ENCODE measurements at places on chromosomes 4 and X.

GRCh38 chr4:23654791-23655190 is 235.1 kb downstream of the PPARGC1A start:
- DNase-seq, result no peak

- no peak for DNase-seq
These were observed 84.0 kb upstream of the GRPR start for GRCh38 chrX:16039363-16039762.

GRCh38 chr4:772118-772517 is 53.8 kb downstream of the CPLX1 start:
- DNase-seq, result no peak

DNA sequence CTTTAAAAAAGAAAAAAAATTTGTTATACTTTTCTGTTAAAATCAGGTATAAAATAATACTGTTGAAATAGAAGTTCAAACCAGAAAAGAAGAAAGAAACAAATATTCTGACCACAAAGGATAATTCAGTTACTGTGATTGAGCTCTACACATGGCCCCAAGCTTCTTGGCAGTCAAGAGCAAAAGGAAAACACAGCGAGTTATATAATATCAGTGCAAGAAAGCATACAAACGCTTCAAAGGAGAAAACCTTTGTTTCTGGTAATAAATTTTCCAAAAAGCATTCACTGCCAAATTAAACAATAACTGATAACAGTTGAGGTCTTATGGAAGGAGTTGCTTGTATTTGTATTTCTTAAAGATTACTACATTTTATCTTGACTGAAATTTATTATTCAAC is 40.5 kb upstream of the EDNRA start:
- no peak for DNase-seq

GRCh38 chr4:154406018-154406795 is 85.4 kb downstream of the DCHS2 start:
- DNase-seq, result no peak

GRCh38 chrX:68570598-68570997 is 71.7 kb downstream of the YIPF6 start:
- DNase-seq, result no peak

GRCh38 chr4:6929812-6930464 is 20.3 kb downstream of the TBC1D14 start:
- no peak for DNase-seq

GRCh38 chrX:140602140-140602539 is 97.3 kb upstream of the SOX3 start:
- DNase-seq, result no peak

DNA sequence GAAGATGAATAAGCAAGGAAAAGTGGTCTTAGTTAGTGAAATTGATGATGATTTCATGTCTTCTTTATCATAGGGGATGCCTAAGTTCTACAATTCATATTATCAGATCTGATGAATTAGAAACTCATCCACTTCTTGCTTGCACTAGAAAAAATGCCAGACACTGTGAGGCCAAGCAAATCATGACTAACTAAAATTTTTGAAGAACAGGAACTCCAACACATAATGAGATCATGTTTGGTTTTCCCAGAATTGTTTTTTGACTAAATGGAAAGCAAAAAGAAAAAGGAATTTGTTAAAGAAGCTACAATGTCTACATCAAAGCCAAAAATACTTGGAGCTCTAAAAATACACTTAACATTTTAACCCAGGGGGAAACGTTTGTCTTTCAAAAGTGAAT is 120.4 kb downstream of the ARSF start:
- no peak for DNase-seq

GRCh38 chr4:74671080-74671698 is 123.1 kb downstream of the BTC start:
- no peak for DNase-seq

GRCh38 chrX:110944751-110945675 is 149.4 kb upstream of the CHRDL1 start:
- no peak for DNase-seq

GRCh38 chrX:41406201-41406600 is 40.9 kb upstream of the NYX start:
- no peak for DNase-seq

- no peak for DNase-seq
These were observed 47.6 kb downstream of the THOC2 start for GRCh38 chrX:123685232-123685631.

- no peak for DNase-seq
These were observed 49.2 kb upstream of the MND1 start for GRCh38 chr4:153295131-153295755.

- no peak for DNase-seq
These were observed 229.9 kb upstream of the CPEB2 start for GRCh38 chr4:14772388-14772787.

- no peak for DNase-seq
These were observed 13.5 kb upstream of the GEMIN8 start for GRCh38 chrX:14043209-14043608.

GRCh38 chr4:14652522-14652921 is 349.8 kb upstream of the CPEB2 start:
- DNase-seq, result no peak

- DNase-seq, result no peak
These were observed 110.3 kb upstream of the MAP3K15 start for GRCh38 chrX:19625612-19626011.

DNA sequence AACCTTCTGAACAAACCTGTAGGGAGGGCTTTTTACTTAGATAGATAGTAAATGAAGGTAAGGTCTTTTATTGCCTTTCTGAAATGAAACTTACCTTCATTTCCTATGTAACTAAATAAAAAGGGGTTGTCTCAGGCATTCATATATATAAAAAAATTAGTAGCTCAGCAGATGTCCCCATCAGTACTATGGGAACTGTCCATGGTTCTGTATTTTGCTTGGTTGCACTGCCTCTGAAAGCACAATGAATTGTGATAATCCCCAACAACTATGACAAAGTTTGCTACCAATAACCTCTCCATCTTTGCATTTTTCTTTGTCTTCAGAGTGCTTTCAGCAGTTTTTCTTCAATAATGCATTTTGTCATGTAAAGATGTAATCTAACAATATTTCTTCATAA is 222.4 kb downstream of the SLIT2 start:
- peak; percentile 20 for DNase-seq

GRCh38 chr4:76610751-76611547 is 175.9 kb downstream of the SHROOM3 start:
- DNase-seq, result no peak

GRCh38 chrX:66046612-66047235 is 6.8 kb upstream of the VSIG4 start:
- DNase-seq, result no peak

DNA sequence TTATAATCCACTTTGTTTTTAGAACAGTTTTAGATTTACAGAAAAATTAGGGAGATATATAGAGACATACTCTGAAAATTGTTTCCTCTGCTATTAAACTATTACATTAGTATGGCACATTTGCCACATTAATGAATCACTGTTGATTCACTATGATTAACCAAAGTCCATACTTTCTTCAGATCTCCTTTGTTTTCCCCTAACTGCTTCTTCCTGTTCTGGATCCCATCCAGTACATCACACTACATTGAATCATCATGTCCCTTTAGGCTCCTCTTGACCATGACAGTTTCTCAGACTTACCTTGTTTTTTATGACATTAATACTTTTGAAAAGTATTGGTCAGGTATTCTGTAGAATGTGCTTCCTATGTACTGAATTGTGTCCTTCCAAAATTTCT is 109.2 kb upstream of the EDNRA start:
- DNase-seq, result no peak

DNA sequence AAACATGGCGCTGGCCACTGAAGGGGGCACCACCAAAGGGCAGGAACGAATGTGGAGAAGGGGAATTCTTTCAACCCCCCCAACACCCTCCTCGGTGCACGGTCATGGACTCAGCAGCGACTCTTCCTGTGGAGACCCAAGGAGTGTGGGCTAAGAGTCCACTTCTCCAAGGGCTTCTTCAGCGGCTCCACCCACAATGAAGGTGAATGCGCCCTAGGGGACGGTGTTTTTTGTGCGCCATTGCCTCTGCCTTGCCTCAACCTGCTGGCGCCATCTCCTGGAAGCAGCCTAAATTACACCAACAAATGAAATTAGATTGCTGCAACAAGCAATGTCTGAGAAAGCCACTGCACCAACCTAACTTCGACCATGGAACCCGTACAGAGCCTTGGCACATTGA is 169.2 kb upstream of the MAGEB18 start:
- DNase-seq, result no peak

DNA sequence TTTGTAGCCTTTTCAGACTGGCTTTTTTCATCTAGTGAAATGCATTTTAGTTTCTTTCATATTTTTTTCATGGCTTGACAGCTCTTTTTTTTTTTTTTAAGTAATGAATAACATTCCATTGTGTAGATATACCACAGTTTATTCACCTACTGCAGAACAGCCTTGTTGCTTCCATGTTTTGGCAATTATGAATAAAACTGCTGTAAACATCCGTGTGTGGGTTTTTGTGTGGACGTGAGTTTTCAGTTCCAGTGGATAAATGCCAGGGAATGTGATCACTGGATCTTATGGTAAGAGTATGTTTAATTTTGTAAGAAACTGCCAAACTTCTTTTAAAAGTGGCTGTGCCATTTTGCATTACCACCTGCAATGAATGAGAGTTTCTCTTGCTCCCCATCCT is 160.8 kb downstream of the SOWAHB start:
- DNase-seq, result no peak

- DNase-seq, result no peak
These were observed 89.6 kb upstream of the MTM1 start for GRCh38 chrX:150478496-150479492.

DNA sequence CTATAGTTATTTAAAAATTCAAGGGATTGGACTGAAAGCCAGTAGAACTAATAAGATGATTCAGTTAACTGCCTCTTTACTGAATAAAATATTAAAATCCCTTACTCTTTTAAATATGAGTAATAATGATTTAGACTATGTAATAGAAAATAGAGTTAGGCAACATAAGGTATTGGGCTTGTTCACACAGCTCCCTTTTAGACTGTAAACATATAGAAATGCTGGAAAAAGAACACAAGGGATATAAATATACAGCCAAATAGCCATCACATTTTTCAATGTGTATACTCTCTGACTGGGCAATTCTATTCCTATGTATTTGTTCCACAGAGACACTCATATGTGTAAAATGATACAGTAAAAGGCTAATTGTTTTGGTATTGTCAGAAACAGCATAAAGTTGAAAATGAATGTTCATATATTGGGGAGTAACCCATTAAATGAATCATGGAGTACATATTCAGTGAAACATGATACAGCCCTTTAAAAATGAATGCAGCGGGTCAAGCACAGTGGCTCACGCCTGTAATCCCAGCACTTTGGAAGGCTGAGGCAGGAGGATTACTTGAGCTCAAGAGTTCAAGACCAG is 129.8 kb downstream of the TBC1D19 start:
- no peak for DNase-seq
